ENCODE measurements at places on chromosomes 6 and 20.

DNA sequence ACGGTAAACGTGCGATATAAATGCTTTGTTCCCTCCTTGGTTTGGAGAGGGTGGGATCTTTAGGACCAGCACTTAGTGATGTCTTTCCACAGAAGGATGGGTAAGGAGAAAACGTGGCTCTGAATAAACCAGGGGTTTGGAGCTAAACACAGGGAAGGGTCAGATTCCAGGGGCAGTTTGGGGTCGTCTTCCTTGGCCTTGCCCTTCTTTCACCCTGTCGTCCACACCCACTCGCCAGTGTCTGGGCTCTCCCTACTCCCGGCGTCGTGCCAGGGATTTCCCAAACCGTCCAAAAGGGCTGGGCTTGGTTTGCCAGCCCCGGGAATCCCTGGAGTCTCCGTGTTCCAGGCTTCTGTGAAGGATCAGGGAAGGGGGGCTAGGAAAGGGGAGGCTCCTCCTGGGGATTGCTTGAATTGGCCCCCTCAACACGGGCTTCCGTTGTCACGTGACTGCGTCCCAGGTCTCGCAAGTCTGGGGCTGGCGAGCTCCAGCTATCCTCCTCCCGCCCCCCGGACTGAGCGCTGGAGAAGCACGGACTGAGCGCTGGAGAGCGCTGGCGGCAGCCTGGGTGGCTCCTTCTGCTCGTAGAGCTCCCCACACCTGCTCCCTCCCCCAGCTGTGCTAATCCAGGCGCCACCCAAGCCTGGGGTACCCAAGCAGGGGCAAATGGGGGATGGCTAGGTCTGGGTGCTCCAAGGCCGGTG lies 9.4 kb upstream of the ARMC12 start:
- DNase-seq: peak; percentile 22

DNA sequence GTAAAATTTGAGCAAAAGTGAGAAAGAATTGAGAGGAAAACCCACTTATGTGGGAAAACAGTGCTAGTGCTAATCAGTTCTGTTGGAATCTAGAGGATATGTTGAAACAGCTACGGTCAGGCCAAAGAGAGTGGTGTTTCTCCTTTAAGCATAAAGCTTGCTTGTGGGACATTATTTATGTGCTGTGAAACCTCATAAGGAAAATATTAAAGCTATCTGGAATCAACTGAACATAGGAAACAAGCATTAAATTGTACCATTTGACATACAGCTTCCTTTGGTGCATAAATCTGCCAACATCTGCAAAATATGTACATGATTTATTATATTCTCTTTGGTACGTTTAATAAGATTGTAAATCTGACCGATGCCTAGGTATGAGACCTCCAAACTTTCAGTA lies 182.5 kb upstream of the PDE10A start:
- no peak for DNase-seq

- no peak for DNase-seq
Observed at GRCh38 chr20:64045346-64046011, 4.0 kb downstream of the SOX18 start.

GRCh38 chr20:62354811-62355341 lies 12.2 kb downstream of the LAMA5 start:
- DNase-seq: no peak

- DNase-seq: peak; percentile 54
Observed at GRCh38 chr20:6882561-6883291, 115.2 kb downstream of the BMP2 start.

- DNase-seq: peak; percentile 32
Observed at GRCh38 chr20:19583532-19584175, 174.4 kb upstream of the RIN2 start.

Data from kidney glomerular epithelial cell (primary cell).